ENCODE measurements at places on chromosomes 6 and 20. TPM values are rescaled to one million over a fixed set of nuclear protein-coding genes. Genes with fewer than 3 reads are reported as not detected.
A peak's percentile ranks its signal among the peaks of the same experiment; 100 is the strongest.

DNA sequence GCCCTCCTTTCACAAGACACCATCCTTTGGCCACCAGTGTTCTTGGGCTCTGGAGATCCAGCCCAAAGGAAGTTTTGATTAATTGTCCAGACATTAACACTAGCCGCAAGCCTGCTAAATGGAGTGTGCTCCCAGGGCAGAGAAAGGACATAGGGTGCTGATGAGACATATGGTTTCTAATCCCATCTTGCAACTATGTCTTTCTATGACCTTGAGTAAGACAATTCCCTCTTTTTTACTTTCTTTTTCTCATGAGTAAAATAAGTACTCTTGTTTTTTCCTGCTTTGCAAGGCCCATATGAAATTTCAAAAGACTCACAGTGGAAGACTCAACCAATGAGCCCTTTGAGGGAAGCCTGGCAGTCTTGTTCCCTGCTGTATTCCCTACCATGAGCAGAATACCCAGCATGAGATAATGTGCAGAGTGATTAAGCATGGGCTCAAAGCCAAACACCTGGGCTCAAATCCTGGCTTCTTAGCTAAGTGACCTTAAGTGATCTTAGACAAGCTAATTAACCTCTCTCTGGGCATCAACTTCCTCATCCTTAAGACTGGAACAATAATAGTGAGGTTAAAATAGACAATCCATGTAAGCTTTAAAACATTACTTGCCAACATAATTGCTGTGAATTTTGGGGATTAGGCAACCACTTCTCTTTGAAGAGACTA lies at the start of gene WFDC10B:
Gene WFDC10B, minus strand, starts transcription at position 51 of the 669 bp plus-strand sequence. CDS start 19,027 bp downstream, outside the sequence.
- DNase-seq: no peak

- no peak for DNase-seq
Observed at GRCh38 chr6:105324386-105324950, 78.4 kb downstream of the PREP start.

Gene IRF4
- not detected for total RNA-seq

Gene ID4
- total RNA-seq: 0.24 TPM

Gene HSPA12B
- total RNA-seq: 25.5 TPM

GRCh38 chr6:45697605-45698004 lies 318.1 kb downstream of the CLIC5 start:
- no peak for DNase-seq

DNA sequence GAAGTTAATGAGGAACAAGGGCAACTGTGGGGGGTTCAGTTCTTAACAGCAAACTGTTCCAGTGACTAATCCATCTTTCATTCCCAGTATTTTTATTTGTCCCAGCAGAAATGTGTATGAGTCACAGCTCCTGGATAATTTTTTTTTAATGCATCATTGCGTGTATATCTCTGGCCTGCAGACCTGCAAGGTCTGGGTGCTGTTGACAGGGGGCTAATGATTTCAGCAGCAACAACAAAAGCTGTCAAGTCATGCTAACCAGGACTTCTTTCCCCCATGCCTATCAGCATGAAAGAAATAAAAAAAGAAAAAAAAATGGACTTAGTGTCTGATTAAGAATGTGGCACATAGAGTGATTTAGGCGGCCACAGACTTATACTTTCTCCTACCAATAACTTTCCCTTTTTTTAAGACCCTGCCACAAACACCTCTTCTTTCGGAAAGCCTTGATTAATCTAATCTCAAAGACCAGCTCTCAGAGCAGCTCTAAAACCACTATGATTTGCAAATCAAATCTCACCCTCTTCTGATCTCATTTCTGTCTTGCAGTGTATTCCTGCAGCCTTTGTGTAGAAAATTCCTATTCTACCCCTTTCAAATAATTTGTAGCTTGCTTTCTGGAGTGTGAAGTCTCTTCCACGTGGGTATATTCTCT lies 14.2 kb upstream of the PREX1 start:
- DNase-seq: peak; percentile 64

DNA sequence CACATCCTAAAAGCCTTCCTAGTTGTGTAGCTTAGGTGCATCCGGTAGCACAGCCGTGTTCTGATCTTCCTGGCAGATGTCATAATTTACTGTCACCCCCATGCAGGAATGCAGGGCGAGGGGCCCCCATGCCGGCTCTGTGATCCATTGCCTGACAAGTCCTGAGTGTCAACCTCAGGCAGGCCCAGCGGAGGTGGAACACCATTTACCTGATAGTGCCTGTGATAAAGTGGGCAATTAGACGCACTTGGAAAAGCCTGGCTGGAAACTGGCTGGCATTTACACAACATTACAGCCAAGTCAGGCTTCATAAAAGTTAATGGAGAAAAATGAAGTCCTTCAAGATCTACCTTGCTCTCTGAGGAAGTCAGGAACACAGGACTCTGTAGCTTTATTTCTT lies 521.4 kb upstream of the JAG1 start:
- DNase-seq: no peak

DNA sequence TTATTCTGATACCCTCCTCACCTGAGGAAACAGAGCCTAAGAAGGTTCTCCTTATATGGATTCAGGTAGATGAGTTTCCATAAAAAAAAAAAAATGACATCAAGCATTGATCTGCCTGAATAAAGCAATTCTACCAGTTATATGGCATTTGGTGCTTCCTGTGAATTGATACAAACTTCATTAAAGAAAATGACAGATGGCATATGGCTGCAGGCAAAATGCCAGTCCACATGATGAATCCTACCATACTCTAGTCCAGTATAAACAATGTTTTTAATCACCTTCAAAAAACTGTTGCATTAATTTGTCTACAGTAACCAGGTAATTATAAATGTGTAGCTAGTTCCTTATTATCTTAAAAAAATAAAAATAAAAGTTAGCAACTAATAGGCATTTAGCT lies 559.2 kb upstream of the FLRT3 start:
- DNase-seq: no peak

Gene MAS1L
- total RNA-seq: not detected

Gene LCA5
- 3.3 TPM for total RNA-seq

DNA sequence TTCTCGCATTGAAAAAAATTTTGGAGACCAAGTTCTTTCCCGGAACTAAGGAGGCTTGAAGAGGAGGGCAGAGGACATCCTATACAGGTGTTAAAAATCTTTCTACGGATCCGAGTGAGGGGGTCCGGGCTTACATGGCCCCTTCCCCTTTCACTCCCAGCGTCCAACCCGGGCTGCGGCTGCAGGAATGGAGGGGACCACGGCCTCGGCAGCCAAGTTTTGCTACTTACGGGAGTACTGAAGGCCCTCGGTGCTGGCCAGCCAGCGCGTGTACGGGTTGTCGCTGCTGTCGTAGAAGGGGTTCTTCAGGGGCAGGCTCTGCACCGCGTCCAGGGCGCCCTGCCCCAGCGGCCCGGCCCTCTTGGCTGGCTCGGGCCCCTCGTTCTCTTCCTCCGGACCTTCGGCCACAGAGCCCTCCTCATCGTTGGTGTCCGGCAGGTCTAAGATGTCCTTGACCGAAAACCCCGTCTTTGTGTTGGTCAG lies 642 bp downstream of the NKX2-2 start:
- DNase-seq: no peak

DNA sequence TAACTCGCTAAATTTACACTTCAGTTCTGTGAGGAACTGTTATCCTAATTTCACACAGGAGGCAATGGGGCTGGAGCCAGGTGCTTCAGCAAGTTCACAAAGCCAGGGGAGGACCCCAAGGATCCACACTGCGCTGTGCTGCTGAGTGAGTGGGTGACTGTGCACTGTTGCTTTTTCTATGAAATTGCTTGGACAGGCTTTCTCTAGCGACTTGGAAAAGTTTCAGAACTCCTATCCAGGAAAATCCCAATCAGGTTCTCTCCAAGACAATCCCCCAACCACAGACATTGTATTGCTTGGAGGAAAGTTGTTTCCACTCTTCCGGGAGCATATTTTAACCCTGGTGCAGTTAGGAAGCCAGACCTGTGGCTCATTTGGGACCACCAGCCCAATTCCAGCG lies 175.9 kb upstream of the CST7 start:
- DNase-seq: no peak

DNA sequence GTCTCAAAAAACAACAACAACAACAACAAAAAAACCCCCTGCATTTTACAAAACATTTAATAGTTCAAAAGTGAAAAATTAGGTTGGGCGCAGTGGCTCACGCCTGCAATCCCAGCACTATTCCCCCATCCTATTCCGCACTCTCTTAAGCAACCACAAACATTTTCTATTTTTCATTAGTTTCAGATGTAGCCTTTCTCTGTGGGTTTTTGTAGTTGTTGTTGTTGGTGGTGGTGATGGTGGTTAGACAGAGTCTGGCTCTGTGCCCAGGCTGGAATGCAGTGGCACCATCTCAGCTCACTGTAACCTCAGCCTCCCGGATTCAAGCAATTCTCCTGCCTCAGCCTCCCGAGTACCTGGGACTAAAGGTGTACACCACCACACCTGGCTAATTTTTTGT lies 6.4 kb upstream of the GMNN start:
- DNase-seq: no peak

DNA sequence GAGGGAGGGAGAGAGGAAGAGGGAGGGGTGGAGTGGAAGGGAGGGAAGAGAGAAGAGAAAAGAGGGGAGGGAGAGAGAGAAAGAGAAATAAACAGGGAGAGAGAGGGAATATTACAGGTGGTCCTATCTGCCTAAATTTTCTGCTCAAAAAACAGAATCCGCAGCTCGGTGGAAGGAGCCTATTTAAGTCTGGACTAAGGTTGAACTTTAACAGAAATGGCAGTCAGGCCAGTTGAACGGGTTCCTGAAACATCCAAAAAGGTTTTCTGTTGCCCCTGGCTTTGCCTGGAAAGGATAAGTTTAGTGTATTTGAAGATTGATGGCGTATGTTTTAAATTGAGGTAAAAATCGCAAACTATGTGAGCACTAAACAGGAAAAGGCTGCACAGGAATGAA lies 2.2 kb downstream of the TFAP2B start:
- DNase-seq: no peak

DNA sequence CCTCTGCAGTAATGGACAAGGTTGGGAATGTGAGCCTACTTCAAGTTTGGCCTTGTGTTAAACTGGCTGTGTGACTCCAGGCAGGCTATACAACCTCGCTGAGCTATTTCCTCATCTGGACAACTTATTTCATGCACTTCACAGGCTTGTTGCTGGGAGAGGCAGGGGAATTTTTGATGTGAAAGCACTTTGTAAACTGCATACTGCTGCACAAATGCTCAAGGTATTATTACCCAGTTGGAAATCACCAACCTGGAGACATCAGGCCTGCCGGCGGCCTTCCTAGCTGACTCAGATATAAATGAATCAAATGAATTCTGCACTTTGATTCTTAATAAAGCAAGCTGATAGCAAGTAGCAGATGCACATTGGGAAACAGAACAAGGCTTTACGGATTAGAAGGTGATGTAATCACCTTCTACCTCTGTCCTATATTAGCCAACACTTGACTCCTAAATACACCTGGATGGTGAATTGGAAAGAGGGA lies 10.1 kb downstream of the JARID2 start:
- DNase-seq: no peak

- no peak for DNase-seq
Observed at GRCh38 chr6:50734488-50734887, 21.2 kb downstream of the TFAP2D start.

DNA sequence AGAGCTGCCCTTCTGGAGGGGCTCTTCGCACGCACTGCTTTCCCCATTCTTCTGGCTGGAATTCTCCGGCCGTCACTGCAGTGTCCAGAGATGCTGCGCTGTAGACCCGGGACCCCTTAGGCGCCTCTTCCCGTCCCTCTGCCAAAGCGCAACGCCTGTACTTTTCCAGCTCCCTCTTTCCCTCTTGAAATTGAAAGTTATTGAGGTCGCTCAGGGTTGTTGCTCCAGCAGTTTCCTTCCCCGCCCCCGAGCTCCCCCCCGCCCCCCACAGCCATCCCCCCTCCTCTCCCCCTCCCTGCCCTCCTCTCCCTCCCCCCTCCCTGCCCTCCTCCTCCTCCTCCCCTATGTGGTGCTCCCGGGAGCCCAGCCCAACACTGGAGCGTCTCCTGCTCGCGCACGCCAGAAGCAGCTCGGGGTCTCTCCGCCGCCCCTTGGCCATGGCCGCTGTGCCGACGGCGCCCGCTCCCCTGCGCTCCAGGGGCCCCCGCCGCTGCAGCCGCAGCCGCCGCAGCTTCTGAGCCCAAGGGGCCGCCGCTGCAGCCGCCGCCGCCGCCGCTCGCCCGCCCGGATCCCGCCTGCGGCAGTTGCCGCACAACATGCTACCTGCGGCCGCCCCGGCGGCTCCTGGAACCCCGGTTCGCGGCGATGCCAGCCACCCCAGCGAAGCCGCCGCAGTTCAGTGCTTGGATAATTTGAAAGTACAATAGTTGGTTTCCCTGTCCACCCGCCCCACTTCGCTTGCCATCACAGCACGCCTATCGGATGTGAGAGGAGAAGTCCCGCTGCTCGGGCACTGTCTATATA lies at the start of gene RSPO3:
Gene RSPO3, plus strand, starts transcription at position 374 of the 804 bp plus-strand sequence. CDS start 522 bp downstream, outside the sequence.
- DNase-seq: peak; percentile 16

GRCh38 chr20:2382833-2383232 lies 2.1 kb downstream of the TGM6 start:
- no peak for DNase-seq

- no peak for DNase-seq
Observed at GRCh38 chr20:19081937-19082336, 130.5 kb upstream of the SLC24A3 start.

GRCh38 chr6:39333644-39334438 lies 11.3 kb upstream of the KCNK16 start:
- DNase-seq: no peak

Gene SRSF3
- total RNA-seq: 249 TPM

- DNase-seq: no peak
Observed at GRCh38 chr20:50679753-50680104, 11.6 kb downstream of the RIPOR3 start.

- DNase-seq: no peak
Observed at GRCh38 chr20:64159711-64160110, 4.5 kb upstream of the MYT1 start.

- peak; percentile 31 for DNase-seq
Observed at GRCh38 chr6:145813285-145814034, 1.1 kb downstream of the FBXO30 start.

Gene SLC22A7
- total RNA-seq: not detected

Gene SLC26A8
- not detected for total RNA-seq

Gene TAP2
- total RNA-seq: 36.1 TPM

- DNase-seq: peak; percentile 61
Observed at GRCh38 chr6:154399097-154399496, 42.5 kb upstream of the IPCEF1 start.

Gene CCN5
- total RNA-seq: not detected

DNA sequence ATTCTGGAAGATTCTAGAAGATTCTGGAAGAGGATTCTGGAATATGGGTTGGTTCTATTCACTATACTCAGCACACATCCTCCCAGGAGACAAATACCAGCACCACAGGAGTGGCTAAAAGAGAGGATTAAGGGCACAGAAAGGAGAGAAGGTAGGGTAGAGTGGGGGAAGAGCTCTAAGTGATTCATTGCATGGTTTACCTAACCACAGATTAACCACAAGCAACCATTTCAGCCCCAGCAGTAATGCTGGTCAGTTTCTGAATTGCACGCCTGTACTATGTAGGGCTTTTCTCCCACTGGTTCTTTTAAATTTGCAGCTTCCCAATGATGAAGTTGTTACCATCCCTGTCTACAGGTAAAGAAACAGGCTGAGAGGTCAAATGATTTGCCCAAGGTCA lies 192.7 kb upstream of the PMEPA1 start:
- no peak for DNase-seq

- DNase-seq: no peak
Observed at GRCh38 chr20:43846516-43846905, 68.1 kb upstream of the TOX2 start.
